ENCODE measurements at places on chromosomes 12 and 14. TPM values are rescaled to one million over a fixed set of nuclear protein-coding genes. Genes with fewer than 3 reads are reported as not detected.

The USP44 gene
- 0.18 TPM for total RNA-seq

The FBLN5 gene
- 7.7 TPM for total RNA-seq

- no peak for DNase-seq
Observed at GRCh38 chr14:20656274-20656673, 14.8 kb upstream of the OR6S1 start.

DNA sequence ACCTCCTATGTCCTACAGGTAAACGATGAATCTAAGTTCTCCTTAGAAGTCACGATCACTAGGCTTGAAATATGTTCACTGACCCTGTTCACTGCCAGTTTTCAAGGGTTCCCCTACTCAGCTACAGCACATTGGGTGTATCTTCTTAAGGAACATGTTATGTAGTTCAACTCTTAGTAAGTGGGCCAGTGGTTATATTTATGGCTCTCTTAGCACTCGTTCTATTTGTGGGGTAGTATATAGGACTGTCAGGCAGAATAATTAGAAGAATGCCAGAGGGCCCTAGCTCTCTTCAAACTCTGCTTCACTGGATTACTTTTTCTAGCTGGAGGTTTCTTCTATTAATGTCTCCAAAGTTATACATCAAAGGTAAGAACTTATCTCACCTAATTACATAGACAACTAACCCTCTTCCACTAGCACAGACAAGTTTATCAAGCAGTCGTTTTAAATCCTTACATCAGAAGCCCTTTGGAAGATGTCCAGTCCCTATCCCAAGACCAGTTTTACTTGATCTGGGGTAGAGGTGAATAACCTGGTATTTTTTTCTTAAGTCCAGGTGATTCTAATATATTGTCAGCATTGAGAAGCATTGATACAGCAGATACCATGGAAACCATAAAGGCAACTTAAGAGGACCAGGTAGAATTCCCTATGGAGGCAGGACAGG, 39.6 kb downstream of the ZFYVE26 start:
- DNase-seq: no peak

The BRMS1L gene
- 2.8 TPM for total RNA-seq

GRCh38 chr12:39127401-39127800, 222.0 kb upstream of the CPNE8 start:
- DNase-seq: no peak

- DNase-seq: no peak
Observed at GRCh38 chr12:48084066-48084465, 21.8 kb downstream of the SENP1 start.

The LRIG3 gene
- 10.8 TPM for total RNA-seq

Measured in left lobe of liver (tissue), 2 donors.